Airway epithelial cell (primary cell): ENCODE measurements at places on chromosomes 13 and 19. TPM values are rescaled to one million over a fixed set of nuclear protein-coding genes. Genes with fewer than 3 reads are reported as not detected.

ETV2 gene
- total RNA-seq: 0.35 and 0.51 TPM in 2 replicates

PDE4A gene
- total RNA-seq: 0.09 and 0.71 TPM in 2 replicates

PIP5K1C gene
- 10.8 and 16.0 TPM in 2 replicates for total RNA-seq

B3GNT3 gene
- 11.3 and 15.7 TPM in 2 replicates for total RNA-seq

FBL gene
- total RNA-seq: 215 and 226 TPM in 2 replicates

DACT3 gene
- not detected in 2 replicates for total RNA-seq

SPTBN4 gene
- 0.07 and 0.28 TPM in 2 replicates for total RNA-seq

LRRC4B gene
- total RNA-seq: 0.07 TPM in 1 of 2 replicates, not detected in the other

CLASRP gene
- total RNA-seq: 24.7 and 31.9 TPM in 2 replicates

CLC gene
- total RNA-seq: not detected in 2 replicates

KCTD15 gene
- 62.4 and 79.9 TPM in 2 replicates for total RNA-seq

LGALS14 gene
- total RNA-seq: not detected in 2 replicates

RPS15 gene
- total RNA-seq: 2,484 and 5,127 TPM in 2 replicates

CEACAM3 gene
- not detected in 2 replicates for total RNA-seq

REX1BD gene
- 143 and 194 TPM in 2 replicates for total RNA-seq

GARIN5A gene
- total RNA-seq: 1.5 TPM in 1 of 2 replicates, not detected in the other

NUCB1 gene
- total RNA-seq: 186 and 191 TPM in 2 replicates

KLK12 gene
- total RNA-seq: 30.3 and 33.1 TPM in 2 replicates

LILRB3 gene
- not detected in 2 replicates for total RNA-seq

KCTD12 gene
- 20.7 and 25.5 TPM in 2 replicates for total RNA-seq

TNNT1 gene
- 12.3 and 18.7 TPM in 2 replicates for total RNA-seq

SYNGR4 gene
- not detected in 2 replicates for total RNA-seq

NEK3 gene
- total RNA-seq: 8.4 and 9.4 TPM in 2 replicates

C13orf42 gene
- total RNA-seq: not detected in 2 replicates

SIGLEC5 gene
- not detected in 2 replicates for total RNA-seq

ODAD3 gene
- 0.14 TPM in 1 of 2 replicates, not detected in the other for total RNA-seq

THSD1 gene
- total RNA-seq: 7.9 and 9.4 TPM in 2 replicates

SIGLEC11 gene
- total RNA-seq: not detected in 2 replicates

C19orf12 gene
- 9.8 and 12.8 TPM in 2 replicates for total RNA-seq

IRGC gene
- total RNA-seq: not detected in 2 replicates
